ENCODE measurements at places on chromosomes 2 and 18.

- DNase-seq: no peak
These were observed 361.2 kb downstream of the FSIP2 start for GRCh38 chr2:186099826-186100225.

- no peak for DNase-seq
These were observed 8.1 kb downstream of the PFN4 start for GRCh38 chr2:24115057-24115456.

- DNase-seq: no peak
These were observed 24.4 kb downstream of the PUM2 start for GRCh38 chr2:20326163-20326780.

GRCh38 chr2:36290306-36290856, 65.2 kb upstream of the CRIM1 start:
- no peak for DNase-seq

DNA sequence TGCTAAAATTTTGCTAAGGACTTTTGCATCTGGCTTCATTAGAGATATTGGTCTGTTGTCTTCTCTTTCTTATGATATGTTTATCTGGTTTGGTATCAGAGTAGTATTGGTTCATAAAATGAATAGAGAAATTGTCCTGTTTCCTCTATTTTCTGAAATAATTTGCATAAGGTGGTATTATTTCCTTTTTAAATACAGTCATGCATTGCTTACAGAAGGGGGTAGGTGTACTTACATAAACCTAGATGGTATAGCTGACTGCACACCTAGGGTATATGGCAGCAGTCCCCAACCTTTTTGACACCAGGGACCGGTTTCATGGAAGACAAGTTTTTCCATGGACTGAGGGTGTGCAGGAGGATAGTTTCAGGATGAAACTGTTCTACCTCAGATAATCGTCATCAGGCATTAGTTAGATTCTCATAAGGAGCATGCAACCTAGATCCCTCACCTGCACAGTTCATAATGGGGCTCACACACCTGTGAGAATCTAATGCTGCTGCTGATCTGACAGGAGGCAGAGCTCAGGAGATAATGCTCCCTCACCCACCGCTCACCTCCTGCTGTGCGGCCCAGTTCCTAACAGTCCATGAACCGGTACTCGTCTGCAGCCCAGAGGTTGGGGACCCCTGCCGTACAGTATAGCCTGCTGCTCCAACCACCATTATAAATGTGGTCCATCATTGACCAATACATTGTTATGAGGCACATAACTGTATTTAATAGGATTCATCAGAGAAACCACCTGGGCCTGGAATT, 189.2 kb downstream of the FAM210A start:
- no peak for DNase-seq

DNA sequence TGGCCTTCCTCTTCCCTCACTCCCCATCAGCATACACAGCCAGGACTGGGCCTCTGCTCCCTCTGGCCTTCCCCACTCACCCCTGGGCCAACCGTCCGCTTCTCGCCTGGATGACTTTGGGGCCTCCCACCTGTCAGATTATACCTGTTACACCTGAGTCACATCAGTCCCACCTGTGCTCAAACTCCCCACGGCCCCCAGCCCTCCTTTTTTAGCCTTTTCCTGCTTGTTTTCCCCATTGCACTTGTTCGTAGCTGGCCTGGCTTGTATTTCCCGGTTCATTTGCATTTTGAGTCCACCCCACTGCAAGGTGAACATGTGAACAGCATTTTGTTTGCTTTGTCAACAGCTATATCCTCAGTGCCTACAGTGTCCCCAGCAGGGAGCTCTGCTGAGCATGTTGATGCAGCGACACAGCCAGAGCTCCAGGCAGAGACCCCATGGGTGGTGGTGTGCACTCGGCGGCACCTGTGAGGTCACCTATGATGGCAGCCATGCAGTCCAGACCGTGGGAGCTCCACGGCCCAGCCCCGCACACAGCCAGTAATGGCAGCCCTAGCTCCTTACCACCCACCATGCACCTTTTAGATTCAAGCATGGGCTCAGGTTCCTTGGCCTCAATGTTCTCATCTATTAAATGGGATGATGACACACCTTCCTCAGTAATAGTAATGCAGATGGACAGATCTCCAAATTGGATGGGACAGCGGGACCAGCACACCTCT, 276.4 kb upstream of the HS6ST1 start:
- peak; percentile 10 for DNase-seq

- DNase-seq: no peak
These were observed 2.3 kb downstream of the MYO1B start for GRCh38 chr2:191247381-191248057.

DNA sequence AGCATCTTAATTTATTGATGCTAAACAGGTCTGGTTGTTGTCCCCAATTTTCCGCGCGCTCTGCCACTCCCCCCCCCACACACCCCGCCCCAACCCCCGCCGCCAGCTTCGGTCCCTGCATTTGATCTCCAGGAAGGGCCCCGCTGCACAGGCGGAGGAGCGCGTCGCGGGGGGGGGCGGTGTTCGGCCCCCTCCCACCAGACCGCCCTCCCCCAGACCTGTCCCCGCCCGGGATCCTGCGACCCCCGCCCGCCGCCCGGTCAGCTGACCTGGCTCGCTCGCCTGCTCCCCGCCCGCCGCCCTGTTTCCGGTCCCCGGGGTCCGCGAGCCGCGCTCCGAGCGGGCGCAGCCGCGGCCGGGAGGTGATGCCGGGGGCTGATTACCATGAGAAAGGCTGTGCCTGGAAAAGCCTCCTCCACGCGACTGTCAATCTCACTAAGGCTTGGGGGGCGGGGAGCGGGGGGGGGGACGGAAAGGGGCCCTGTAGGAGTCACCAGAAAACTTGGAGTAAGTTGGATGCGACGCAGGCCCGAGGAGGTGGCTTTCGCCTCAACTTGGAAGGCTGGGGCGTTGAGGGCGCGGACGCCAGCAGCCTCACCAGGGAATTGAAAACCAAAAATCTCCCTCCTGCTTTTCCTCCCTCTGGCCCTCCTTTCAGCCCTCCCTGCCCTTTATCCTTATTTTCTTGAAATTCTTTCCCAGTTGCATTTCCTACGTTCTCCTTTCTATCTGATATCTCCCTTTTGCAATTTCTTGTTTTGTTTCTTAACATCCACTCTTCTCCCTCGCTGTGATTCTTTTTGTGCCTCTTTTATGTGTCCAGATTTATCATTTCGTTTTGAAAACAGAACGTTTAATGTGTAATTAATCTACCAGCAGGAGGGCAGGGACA, 4.4 kb upstream of the ZEB2 start:
- DNase-seq: peak; percentile 24

DNA sequence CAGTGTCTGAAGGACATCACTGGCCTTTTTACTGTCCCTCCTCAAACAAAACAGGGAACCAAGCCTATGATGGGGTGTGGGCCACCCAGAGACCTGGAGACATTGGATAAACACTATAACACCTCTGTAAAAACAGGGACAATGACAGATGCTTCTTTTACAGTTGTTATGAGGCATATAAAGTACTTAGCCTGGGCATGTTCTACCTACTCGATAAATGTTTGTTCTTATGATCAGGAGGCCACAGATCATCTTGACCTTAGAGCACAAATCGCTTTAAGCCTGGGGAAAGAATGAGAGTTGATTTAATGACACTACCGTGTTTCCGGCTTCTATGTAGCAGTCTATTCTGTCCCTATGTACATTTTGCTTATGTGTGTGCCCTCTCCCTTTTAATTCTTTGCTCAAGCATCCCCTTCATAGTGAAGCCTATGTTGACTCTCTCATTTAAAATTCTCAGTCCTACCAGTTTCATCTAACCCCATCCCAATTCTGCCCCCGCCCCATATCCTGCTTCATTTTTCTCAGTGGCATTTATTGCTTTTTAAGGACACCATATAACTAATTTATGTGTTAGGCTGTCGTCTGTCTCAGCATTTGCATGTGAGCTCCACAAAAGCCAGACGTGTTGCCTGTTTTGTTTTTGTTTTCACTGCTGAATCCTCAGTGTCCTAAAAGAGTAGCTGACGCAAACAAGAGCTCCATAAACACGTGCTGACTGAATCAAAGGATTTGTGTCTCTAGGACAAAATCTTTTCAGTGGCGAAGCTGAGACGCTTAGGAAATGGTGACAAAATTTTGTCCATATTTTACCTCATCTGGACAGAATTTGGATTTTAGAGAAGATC, 182.3 kb upstream of the ST6GAL2 start:
- peak; percentile 38 for DNase-seq

- DNase-seq: no peak
These were observed 21.2 kb downstream of the CLUL1 start for GRCh38 chr18:617970-618504.

DNA sequence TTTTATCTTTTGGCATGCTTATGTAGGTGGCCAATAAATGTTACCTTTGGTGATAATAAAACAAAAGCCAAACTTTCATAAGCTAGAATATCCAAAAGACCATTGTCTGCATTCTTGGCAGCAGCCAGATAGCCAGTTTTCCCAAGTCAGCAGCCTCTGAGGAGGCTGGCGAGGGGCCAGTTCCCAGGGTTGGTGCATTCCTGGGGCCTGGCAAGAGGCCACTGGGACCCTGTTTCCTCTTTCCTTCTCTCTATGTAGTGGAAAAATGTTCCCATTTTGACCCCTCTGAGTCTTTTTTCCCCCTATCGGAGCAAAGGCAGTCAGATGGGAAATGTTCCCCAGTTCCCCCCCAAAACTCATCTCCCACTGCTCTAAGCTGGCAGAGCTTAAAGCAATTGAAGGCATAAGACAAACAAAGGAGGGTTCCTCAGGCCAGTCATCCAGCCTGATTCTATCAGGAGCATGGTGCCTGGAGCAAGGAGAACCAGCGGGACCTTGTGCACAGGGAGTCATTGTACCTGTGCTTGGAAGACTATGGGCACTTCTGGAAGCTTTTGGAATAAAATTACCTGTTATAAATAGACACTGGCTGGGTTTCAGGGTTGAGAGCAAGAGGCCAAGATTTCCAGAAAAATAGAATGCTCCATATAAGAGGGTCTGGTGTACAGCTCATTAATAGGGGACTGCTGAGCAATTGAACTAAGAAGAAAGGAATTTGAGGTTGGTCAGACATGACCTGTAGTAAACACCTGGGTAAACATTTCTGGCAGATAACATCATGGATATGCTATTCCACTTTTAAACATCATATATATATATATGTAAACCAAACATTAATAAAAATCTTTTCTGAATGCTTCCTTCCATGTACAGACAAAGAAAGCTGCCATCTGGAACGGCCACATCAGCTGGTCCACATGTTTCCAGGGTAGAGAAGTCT, 63.4 kb downstream of the NCKAP5 start:
- DNase-seq: no peak

DNA sequence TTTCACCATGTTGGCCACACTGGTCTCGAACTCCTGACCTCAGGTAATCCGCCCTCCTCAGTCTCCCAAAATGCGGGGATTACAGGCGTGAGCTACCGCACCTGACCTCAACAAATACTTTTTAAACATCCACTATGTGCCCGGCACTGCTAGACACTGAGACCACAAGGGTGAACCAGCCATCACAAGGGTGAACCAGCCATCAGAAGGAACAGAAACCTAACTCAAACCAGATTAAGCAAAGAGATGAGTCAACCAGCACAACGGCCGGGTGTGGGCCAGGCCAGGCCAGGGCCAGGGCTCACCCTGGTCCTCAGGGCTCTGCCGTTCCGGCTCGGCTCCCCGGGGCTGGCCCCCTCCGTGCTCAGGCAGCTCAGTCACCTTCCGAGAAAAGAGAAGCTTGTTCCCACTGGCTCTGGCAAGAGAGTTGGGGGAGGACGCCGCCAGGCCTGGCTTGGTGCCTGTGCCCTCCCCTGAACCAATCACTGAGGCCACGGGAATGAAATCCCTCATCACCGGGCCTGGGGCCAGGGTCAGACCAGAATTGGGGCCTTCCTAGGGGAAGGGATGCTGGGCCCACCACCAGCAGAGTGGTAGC, 4.4 kb downstream of the TEX44 start:
- no peak for DNase-seq

DNA sequence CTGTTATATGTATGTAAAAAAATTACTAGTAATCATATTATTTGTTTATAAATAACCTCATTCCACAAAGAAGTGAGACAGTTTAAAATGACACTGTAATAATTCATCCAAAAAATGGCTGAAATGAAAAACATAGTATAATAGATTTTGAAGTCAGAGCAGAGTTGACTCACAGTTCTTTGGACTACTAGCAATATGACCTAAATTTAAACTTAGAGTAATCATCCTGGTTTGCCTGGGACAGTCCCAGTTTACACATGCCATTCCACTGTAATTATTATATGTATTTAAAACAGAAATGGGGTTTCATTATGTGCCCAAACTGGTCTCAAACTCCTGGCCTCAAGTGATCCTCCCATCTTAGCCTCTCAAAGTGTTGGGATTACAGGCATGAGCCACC, 48.3 kb downstream of the CCDC88A start:
- DNase-seq: no peak

DNA sequence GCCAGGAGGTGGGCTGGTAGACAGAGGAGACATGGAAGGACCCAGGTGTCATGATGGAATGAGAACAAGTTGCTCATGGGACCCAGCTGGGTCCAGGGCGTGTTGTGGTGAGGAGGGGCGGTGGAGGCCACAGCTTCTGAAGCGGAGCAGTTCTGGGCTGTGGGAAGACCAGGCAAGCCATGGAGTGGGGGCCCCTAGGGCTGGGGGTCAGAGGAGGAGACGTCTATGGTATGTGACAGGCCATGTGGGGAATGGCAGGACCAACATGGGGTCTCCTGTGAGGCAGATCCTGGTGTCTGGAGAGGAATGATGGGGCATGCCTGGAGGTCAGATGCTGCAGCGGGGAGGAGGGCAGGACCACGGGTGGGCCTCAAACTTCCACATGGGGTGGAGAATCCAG, 16.9 kb downstream of the MYO7B start:
- no peak for DNase-seq

GRCh38 chr18:8657873-8658470, 47.4 kb upstream of the MTCL1 start:
- DNase-seq: no peak
